Activated CD4-positive, alpha-beta memory T cell treated with anti-CD3 and anti-CD28 coated beads for 36 hours (primary cell): ENCODE measurements at places on chromosomes 7 and 10. TPM values are rescaled to one million over a fixed set of nuclear protein-coding genes. Genes with fewer than 3 reads are reported as not detected.

GRCh38 chr10:72356115-72356514 is 1.4 kb upstream of the DNAJB12 start:
- DNase-seq, result no peak

Gene ACSL5
- 32.9 TPM for total RNA-seq

DNA sequence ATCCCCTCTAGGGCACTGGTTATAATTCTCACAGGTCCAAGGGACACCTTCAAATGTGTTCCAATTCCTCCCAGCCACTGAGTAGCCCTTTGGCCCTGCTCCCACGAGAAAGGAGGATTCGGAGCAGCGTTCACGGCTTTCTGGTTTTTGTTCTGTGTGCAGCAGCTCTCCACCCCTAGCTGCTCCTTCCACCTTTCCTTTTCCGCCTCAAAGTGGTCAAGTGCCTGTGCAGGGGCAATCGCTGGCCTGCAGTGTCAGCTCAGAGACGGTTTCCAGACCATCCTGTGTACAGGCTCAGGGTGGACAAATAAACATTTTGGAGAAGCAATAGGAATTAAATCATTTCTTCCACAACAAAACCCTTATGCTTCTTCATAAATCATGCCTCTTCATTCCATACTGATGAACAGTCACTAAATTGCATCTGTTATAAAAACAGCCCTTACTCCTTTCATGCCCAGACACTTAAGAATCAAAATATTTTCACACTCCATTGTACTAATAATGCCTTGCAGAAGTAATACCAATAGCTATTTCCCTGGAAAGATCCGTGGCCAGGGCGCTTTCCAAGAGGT is 1.1 kb downstream of the KIAA1549 start:
- no peak for DNase-seq

DNA sequence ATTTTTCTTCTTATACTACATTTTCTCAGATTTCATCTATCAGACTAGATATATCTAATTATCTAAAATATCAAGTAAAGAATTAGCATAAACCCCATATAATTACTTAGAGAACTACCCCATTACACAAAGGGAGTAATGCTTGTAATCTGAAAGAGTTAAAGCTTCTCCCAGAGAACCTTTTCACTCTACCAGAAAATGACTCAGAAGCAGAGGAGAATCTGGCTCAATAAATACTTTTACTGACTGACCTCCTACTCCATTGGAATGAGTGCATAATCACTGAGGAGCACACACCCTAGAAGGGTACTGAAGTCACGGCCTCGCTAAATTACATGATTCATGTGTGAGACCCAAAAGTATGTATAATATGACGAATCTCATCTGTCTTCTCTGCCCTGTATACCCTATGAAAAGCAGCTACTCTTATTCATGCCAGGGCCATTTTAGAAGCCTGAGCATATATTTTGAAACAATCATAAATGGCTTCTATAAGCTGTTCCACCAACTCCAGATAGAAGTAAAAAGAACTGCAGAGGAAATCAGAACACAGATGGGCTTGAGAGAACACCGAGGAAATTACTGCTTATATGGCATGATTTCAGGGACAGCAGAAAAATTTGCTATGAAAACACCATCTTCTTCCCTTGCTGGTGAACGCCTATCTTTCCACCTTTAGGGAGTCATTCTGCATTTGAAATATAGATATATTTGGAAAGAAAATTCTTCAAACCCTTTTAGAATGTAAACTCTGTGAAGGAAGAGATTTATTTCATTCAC is 32.7 kb downstream of the DNMBP start:
- no peak for DNase-seq

- DNase-seq, result no peak
Observed at GRCh38 chr7:88942815-88943501, 147.4 kb upstream of the TEX47 start.

GRCh38 chr7:88146616-88147015 is 73.2 kb downstream of the SRI start:
- DNase-seq, result no peak

Gene CYP3A7
- total RNA-seq, result not detected

Gene NME8
- not detected for total RNA-seq
